Spinal cord (tissue), 10 donors: ENCODE measurements at places on chromosomes 12 and 14.

DNA sequence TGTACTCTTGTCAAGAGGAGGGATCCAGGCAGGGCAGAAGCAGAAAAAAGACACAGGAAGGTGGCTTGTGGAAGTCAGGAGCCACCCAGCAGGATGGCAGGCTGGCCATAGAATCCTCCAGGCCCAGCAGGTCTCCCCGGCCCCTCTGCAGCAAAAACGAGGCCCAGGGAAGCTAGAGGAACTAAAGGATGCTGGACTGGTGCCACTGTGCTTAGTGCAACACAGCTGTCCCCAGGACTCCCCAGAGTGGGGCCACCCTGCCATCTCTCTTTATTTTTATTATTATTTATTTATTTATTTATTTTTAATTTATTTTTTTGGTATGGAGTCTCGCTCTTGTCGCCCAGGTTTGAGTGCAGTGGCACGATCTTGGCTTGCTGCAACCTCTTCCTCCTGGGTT, 54.1 kb downstream of the PITPNM2 start:
- DNase-seq: no peak

- no peak for DNase-seq
Observed at GRCh38 chr14:50926851-50927386, 17.4 kb downstream of the PYGL start.

DNA sequence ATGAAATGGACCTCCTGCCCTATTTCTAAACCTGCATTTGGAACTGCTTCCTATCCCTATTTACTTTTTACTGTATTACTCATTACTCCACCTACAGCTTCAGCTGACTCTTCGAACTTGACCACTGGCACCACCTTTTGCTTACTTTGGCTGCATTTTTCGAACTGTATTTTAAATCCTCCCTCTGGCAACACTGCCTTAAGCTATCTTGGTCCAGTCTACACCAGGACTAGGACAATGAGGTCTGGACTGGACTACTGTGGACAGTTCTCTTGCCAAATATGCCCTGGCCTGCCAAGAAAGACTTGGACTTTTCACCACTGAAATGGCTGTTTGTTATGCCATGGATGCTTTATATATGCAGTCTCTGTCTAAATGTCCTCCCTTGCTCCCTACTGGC, 328.1 kb downstream of the BTG1 start:
- DNase-seq: peak; percentile 73

DNA sequence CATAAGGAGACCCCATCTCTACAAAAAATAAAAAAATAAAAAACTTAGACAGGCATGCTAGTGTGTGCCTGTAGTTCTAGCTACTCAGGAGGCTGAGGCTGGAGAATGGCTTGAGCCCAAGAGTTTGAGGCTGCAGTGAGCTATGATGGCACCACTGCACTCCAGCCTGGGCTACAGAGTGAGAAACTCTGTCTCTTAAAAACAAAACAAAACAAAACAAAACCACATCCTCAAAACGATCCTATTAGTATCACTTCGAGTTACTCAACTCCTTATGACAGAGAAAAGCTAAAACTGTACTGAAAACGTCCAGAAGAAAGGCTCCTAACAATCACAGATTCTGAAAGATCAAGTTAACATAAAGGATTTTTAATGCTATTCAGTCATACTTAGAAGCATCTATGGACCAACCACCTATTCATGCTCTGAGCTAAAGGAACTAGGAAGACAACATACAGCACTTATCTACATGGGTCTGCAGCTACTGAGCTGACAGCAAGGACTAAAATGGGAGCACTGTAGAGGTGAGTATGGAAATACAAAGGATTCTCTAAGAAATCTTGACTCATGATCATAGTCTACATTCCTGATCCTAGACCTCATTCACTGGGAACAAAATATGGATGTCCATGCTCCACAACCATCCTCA, 75.3 kb upstream of the DUSP6 start:
- DNase-seq: no peak

GRCh38 chr12:16358878-16359277, 11.4 kb downstream of the MGST1 start:
- DNase-seq: no peak

DNA sequence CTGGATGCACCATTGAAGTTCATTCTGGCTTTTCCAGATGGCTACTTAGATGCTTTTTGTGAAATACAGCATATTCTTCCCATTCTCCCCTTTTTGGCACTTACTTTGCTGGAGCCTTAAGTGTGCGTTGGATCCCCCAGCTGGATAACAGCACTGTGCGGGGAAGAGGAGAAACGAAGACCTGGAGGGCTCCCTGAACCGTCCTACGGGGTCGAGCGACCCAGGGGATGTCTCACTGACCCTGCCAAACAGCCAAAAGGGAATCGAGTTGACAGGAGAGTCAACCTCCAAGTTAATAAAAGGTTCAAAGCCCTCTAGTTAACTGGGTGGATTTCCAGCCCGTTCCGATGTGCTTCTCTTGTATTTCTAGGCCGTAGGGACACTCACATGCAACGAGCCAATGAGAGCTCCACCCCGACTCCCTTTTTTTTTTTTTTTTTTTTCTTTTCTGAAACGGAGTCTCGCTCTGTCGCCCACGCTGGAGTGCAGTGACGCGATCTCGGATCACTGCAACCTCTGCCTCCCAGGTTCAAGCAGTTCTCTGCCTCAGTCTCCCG, 1.0 kb upstream of the CAMKK2 start:
- no peak for DNase-seq

GRCh38 chr12:101490286-101490920, 15.3 kb downstream of the SPIC start:
- no peak for DNase-seq
